ENCODE measurements at places on chromosomes 2 and 18.
A peak's percentile ranks its signal among the peaks of the same experiment; 100 is the strongest.

DNA sequence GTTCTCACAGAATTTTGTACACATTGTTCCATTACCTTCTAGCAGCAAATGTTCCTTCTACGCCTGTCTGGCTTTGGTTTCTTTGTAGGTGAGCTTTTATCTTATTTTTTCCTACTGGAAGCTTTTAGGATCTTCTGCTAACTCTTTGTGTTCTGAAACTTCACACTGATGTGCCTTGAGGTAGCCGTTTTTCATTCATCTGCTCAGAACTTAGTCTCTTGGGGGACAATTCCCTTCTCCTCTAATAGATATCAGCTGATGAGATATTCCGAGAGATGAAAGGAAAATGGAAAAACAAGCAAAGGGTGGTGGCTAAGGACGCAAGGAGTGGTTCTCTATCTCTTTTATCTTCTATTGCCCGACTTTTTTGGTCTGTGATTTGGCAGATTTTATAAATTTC is 27.8 kb upstream of the LPIN1 start:
- no peak for DNase-seq

DNA sequence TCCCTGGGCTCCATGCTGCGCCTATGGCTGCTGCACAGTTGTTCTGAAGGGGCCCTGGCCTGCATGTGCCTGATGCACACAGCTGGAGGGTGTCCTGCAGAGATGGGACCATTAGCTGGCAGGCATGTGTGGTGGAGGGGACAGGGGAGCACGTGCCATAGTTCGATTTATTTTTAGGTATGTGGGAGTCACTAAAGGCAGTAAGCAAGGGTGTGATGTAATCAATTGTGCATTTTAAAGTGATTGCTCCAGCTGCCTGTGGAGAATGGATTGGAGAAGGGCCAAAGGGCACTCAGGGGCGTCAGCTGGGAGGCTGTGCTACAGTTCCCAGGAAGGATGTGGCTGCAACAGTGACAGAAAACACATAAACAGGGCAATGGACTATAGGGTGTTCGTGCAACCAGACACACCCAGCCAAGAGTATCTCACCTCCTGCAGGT is 205.1 kb downstream of the ARL4C start:
- peak; percentile 68 for DNase-seq

DNA sequence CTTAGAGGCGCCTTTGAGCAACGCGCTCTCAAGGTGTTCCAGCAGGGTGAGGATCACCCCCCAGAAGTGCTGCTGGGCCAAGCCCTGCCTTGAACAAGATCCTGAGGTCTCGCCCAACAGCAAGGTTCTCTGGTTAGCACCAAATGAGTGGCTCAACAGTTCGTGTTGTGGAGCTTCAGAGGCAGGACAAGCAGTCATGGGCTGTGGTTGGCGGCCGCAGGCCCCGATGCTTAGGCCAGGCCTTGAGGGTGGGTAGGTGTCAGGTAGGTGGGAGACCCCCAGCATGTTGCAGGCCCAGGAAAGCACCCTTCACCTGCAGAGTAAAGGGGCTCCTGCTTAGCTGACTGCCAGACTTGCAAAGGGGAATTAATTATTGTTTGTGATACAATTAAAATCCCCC is 70.2 kb upstream of the FOSL2 start:
- DNase-seq, result no peak

GRCh38 chr2:170862286-170862902 is 45.7 kb downstream of the GAD1 start:
- DNase-seq, result no peak

GRCh38 chr18:11494107-11494506 is 115.3 kb upstream of the SLC35G4 start:
- no peak for DNase-seq

- no peak for DNase-seq
These were observed 106.1 kb downstream of the UGGT1 start for GRCh38 chr2:128197059-128197458.

DNA sequence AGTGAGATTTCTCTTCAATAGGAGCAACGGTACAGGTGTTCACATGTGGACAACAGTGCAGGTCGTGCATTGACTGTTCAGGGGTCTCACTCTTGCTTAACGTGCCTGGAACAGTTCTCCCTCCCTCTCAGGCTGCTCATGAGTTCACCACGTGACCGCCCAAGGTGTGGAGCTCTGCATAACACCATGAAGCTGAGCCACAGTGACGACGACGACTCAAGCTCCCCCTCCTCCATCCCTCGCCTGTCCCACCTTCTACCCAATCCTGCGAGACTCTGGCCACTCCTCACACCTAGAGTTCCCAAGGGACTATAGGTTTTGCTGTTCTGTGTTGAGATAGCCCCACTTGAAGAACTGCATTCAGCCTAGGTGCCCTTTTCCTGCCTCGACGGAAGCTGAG is 42.8 kb downstream of the STK25 start:
- no peak for DNase-seq

GRCh38 chr2:172893671-172894070 is 158.0 kb downstream of the RAPGEF4 start:
- DNase-seq, result no peak

DNA sequence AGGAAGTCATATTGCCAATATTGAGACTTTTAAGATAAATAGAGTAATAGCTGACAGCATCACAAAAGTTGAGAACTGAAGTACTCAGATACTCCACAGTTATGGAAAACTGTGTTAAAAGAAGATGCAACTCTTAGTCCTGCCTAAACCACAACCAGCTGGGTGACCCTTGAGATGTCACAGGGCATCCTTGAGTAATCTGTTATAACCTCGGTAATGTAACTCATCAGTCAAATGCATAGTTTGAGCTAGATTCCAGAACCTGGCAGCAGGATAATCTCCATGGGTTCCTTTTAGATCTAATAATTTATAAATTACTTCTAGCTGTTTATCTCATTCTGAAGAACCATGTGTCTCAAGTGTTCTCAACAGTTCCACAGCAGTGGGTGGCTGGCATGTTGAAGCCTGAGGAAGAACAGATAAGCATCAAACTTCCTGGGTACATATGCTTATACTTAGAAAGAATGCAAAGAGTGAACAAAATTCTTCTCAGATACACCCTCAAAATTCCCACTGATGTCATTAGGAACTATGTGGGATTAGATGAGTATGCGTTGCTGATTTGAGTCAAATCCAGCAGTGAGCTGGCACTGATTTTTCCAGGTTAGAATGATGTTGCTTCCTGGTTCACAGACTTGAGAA is 304.1 kb upstream of the ERBB4 start:
- DNase-seq, result peak; percentile 91

- DNase-seq, result no peak
These were observed 41.5 kb downstream of the KCMF1 start for GRCh38 chr2:85012431-85012830.

DNA sequence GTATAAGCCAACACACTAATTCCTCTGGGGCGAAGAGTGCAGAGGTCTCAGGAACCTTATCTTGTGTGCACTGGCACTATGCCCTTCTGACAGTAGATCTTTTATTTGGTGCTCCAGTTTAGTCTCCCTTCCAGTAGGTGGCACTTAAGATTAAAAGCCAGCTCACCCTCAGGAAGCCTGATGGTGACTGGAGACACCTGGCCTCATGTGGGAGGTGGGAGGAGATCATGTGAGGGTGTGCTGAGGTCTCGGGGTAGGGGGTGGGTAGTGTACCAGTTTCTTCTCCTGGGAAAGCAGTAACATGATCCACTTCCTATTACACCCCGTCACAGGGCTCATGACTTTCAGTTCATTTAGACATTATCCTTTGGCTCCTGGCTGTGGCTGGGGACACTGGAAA is 654.9 kb downstream of the ADCYAP1 start:
- DNase-seq, result no peak

- no peak for DNase-seq
These were observed 154.6 kb downstream of the OSR1 start for GRCh38 chr2:19203866-19204265.

- DNase-seq, result no peak
These were observed at the start of gene MTLN for GRCh38 chr2:110211938-110212858. Gene MTLN (minus strand): TSS chr2:110212547. CDS start chr2:110212525, 22 bp downstream.

DNA sequence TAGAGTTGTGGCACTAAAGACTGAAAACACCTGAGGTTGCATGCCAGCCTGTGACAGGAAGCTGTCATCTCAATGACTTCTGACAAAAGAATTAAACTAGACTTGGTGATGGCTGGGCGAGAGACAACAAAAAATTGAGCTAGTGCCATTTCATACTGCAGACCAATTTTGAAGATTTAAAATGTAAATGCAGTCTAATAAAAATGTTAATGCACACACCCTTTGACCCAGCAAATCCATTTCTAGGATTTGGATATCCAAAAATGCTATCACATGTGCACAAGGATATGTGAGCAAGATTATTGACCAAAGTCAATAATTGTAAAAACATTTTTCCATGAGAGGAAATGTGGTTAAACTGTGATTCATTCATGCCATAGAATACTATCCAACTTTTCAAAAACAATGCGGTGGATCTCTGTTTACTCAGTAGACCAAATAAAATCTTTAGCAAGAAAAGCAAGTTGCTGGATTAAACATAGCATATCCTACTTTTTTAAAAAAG is 5.6 kb downstream of the FBXO36 start:
- no peak for DNase-seq

DNA sequence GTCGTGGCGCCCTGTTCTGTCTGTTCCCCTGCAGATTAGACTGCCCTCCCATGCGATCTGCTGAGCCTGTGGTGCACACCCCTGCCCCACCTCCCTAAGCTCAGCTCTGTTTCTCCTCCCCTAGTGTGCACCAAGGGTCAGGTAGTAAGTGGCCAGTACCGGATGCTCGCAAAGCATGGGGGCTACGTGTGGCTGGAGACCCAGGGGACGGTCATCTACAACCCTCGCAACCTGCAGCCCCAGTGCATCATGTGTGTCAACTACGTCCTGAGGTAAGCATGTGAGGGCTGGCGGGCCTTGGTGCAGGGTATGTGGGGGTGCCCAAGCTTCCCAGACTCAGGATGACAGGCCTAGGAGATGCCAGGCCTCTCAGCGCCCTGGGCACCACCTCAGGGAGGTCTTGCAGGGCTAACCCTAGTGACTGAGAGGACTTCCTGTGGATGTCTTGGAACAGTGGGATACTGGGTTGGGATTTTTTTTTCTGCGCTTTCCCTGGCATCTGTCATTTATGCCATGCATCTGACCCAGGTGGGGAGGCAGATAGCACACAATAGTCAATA is 78.4 kb downstream of the EPAS1 start:
- DNase-seq, result no peak

GRCh38 chr2:239212121-239212928 is 188.5 kb downstream of the HDAC4 start:
- no peak for DNase-seq

GRCh38 chr2:234309431-234309830 is 187.4 kb downstream of the ARL4C start:
- no peak for DNase-seq

- DNase-seq, result no peak
These were observed 31.7 kb downstream of the MTERF4 start for GRCh38 chr2:241070361-241070760.

- no peak for DNase-seq
These were observed 53.8 kb upstream of the STK17B start for GRCh38 chr2:196225213-196225612.

GRCh38 chr2:182404092-182404491 is 22.7 kb downstream of the PDE1A start:
- no peak for DNase-seq

DNA sequence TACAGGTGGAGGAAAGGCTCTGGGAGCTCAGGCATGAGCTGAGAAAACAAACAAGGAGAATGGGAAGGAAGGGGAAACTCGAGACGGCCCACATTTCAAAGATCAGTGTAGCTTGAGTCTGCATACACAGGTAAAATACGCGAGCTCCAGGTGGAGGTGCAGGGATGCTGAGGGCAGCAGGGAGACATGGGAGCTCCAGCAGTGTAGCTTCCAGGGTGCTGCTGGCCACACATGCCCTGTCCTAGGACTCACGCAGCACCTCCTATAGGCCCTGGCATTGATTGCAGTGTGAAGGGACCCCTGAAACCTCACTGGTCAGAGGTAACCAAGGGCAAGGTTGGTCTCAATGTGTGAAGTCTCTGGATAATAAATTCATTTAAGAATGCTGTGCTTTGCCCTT is 362.8 kb upstream of the HS6ST1 start:
- no peak for DNase-seq

- DNase-seq, result no peak
These were observed 15.0 kb upstream of the TTR start for GRCh38 chr18:31576670-31577069.

GRCh38 chr18:3593381-3593903 is 143.5 kb downstream of the TGIF1 start:
- DNase-seq, result peak; percentile 76

DNA sequence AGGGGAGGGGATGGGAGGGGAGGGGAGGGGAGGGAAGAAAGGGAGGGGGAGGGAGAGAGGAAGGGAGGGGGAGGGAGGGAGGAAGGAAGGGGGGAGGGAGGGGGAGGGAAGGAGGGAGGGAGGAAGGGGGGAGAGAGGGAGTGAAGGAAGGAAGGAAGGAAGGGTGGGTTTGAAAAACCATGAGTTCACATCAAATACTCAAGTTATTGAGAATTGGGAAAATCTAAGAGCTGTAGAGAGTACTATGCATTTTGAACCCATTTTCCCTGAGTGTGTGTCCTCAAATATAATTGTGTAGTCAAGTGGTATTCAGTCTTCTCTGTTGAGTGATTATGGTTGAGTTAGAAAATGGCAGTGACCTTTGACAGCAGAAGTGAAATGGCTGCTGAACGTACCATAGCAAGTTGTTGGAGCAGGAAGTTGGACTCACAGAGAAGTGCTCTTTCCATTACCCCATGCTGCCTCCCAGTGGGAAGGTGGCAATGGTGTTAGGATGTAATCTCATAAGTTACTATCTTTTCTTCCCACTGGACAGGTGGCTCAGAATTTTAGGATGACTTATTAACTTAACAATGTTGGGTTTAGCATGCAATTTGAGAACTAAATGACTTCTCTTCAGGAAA is 214.6 kb downstream of the SETBP1 start:
- no peak for DNase-seq

- no peak for DNase-seq
These were observed 33.8 kb upstream of the CYP1B1 start for GRCh38 chr2:38109732-38110181.

DNA sequence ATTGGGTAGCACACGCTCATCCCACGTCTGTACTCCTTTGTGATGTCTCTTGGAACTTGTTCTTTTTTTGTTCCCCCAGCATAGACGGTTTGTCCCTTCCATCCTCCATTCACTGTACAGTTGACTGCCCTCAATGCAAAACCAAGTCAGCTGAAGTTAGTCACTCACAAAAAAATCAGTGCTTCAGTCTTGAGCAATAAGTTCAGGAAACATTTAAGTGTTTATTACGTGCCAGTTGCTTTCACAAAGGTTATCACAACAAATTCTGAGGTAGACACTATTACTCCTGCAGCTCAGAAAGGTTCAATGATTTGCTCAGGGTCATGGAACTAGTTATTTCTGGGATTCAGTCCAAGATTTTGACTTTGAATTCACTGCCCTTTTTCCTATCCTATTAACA is 102.2 kb downstream of the PDE1A start:
- DNase-seq, result peak; percentile 69
